Stimulated activated CD4-positive, alpha-beta T cell treated with anti-CD3 and anti-CD28 coated beads, Interleukin-15, amount 100 ng/mL, for 1 hour (primary cell): ENCODE measurements at places on chromosomes 12 and 14.

GRCh38 chr12:15601210-15601800 is 187.9 kb downstream of the EPS8 start:
- DNase-seq = no peak

DNA sequence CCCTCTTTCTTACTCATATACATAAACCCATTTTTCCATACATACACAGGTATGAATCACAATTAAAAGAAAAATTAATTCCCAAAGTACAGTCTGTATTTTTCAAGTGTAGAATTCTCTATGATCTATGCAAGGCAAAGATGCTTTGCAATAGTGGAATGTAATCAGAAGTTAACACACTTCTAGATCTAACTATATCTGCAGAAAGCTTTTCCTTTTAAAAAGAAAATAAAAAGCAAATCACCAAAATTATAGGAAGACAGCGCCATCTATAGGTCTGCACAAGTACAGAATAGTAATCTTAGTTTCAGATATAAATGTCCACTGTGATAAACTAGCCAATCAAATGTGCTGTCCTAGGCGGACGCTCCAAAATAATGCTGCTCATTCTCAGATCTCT is 22.0 kb downstream of the SLC25A21 start:
- DNase-seq = no peak

DNA sequence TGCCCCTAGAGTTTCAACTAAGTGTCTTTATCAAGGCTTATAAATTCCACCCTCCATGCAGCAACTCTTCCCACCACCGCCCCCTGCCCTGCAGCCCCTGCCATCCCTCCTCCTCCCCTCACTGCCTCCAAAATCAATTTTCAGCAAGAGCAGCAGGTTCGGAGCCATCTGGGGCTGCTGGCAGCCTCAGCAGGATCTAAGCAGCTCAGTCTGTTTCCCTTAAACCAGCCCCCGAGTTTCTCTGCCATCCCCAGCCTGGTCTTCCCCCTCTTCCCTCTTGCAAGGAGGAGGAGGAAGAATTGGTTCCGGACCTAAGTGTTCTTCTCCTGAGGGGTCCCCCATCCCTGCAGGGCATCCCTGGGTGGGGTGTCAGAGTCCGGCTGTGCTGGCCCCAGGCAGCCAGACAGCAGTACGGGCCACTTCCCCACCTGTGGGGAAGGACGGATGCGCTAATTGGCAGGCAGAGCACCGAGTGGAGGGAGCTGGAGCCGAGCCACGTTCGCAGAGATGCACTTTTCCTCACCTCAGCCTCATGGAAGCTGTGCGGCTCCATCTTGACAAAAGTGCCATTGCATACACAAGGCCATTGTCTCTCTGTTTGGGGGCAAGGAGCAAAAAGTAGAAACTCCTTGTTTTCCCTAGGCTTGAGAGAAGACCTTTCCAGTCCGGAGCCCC is 189.3 kb downstream of the KCNA5 start:
- DNase-seq = no peak

GRCh38 chr14:50335989-50336824 is 24.1 kb downstream of the DMAC2L start:
- DNase-seq = no peak

GRCh38 chr12:77847680-77848431 is 17.2 kb downstream of the NAV3 start:
- DNase-seq = no peak

DNA sequence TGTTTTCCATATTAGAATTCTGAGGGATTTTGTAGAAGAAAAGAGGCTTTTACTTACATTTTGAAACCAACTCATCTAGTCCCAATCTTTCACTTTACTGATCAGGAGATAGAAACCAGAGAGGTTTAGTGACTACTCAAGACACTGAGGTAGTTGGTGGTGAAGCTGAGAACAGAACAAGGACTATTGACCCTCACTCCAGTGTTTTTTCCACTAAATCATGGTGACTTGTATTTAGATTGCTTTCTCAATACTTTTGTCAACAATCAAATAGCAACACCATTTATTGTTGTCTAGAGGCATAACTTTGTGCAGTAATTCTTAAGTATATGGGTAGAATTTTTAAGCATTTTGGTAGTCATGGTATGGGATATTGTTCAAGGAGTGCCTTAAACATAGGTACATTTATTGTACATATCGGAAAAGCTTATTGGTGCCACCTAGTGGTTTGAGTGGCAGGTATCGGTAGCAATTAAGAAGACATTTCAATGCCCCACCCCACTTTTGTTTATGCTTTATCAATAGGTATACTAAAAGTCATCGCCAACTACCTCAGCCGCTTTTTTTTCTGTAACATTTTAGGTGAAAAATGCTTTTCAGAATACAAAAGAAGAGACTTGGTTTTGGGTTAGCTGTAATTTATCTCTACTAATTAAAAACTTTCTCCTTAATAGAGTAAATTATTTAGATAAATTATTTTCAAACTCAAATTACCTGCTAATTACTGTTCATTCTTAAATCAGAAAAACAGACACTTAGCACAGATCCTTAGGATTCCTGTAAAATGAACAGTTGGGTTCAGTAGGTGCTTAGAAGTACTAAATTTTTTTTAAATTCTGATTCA is 47.3 kb upstream of the PAWR start:
- DNase-seq = no peak

GRCh38 chr12:117363056-117363662 is 1.7 kb upstream of the NOS1 start:
- no peak for DNase-seq

GRCh38 chr14:83816761-83817160 is 1713.2 kb upstream of the FLRT2 start:
- no peak for DNase-seq

- DNase-seq = no peak
These were observed 310.8 kb downstream of the FUT8 start for GRCh38 chr14:65723348-65723747.

- no peak for DNase-seq
These were observed 547 bp downstream of the CNTN1 start for GRCh38 chr12:40692765-40693206.

GRCh38 chr12:24505366-24506015 is 443.4 kb downstream of the BCAT1 start:
- DNase-seq = no peak

DNA sequence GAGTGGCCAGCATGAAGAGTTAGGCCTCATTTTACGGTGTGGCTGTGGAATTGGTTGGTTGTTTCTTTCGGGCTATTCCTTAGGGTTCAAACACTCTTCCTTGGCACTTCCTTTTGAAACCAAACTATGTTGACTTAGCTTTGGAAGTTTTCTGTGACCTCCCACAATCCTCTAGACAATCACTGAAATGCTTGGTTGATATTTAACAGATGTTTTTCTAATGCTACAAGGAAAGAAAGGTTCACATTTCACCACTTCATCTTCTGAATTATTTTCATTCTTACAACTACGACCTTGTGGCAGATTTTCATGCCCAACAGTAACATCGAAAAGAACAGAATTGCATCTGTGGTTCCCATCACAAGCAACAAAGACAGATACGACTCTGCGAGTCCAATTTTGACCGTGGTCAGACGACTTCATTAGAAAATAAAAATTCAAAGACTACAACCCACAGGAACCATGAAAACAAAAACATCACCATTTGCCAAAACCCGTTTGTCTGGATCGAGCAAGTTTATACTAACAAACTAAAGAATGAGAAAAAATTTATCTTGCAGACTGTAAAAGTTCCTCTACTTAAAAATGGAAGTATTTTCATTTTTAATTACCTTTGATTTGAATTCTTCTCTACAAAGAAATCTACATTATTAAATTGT is 16.9 kb downstream of the PRKAB1 start:
- no peak for DNase-seq

DNA sequence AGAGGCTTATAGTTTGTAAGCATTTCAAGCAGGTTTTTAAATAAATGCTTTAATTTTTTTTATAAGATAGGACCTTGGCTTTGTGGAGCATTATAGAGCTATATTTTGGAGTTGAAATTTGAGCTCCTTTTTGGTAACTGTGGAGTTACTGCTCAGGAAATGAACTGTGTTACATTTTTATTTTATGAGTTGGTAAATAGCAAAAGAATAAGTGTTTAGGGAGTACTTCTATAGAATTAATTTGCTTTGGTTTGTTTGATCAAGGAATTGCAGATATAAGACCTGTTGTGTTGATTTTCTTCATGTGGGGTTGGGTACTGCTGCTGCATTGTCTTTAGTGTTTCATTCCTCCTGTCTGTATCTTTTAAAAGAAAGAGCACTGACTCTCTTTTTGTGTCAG is 3.5 kb downstream of the ATP2A2 start:
- DNase-seq = no peak

GRCh38 chr14:36820901-36821300 is 159.2 kb downstream of the PAX9 start:
- DNase-seq = no peak

DNA sequence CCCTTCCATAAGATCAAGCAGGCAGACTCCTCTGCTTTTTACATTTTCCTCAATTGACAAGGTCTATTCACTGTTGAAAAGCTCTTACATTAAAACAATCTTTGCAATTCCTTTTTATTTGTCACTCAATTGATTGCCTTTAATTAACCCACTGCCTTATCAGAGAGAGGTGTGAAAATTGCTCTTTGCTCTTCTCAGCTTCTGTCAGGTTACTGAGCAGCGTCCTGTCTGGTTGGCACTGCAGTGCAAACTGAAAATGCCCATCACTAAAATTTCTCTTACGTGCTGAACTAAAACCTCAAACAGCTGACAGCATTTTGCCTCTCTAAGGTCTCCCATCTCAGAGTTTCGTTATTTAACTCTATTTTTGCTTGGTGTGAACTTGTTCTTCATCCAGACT is 504.1 kb upstream of the ATXN7L3B start:
- no peak for DNase-seq

DNA sequence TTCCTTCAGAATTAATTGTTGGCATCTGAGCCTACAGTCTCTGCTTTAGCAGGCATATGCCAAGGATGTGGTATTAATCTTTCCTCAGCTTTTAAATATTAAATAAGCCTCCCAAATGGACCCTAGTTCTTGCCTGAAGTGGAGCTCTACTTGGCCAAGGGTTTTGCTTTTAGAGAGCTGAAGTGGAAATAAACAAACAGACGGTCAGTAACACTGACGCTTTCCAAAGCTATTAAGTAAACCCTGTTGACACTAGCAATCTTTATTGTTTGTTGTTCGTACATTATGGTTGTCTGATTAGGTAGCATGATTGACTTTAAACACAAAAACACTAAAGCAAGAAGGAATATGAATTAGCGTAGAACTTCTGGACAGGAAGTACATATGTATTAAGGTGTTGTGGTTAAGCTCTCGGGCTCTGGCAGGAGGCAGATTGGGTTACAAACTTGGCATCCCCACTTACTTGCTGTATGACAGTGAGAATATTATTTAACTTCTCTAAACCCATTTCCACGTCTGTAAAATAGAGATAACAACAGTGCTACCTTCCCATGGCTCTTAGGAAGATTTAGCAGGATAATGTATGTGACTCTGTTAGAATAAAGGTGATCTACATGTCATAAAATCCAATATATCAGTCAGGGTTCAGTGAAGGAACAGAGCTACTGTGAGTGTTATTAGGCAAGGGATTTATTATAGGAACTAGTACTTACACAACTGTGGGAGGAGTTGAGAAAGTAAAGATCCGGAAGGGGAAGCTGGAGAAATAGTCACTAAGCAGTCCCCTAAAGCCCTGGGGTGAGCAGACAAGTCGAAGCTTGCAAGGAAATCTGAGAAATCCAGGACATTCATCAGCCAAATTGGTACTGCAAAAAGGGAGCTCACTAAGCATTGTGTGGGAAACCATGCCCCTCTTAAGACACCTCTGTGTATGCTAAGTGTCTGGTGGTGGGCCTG is 92.2 kb upstream of the ATF7IP start:
- no peak for DNase-seq

DNA sequence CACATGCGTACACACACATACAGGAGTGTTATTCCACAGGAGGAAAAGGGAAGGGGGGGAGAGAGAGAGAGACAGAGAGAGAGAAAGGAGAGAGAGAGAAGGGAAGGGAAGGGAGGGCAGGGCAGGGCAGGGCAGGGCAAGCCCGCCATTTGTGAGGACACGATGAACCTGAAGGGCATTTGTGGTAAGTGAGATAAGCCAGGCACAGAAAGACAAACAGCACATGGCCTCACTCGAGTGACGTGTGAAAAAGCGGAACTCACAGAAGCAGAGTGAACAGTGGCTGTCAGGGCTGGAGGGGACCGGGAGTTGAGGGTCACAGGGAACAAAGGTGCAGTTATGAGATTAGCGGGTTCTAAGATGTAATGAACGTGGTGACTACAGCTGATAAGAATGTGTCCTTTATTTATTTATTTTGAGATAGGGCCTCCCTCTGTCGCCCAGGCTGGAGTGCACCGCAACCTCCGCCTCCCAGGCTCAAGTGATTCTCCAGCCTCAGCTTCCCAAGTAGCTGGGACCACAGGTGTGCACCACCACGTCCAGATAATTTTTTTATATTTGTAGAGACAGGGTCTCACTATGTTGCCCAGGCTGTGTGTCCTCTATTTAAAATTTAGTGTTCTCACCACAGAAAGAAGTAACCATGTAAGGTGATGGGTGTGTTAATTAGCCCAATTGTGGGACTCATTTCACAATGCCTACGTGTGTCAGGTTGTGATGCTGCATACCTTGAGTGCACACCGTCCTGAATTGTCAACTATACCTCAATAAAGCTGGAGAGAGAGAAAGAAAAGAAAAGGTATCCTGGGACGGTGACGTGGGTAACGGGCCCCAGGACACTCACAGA is 18.7 kb upstream of the FBRSL1 start:
- DNase-seq = no peak

- no peak for DNase-seq
These were observed 5.7 kb upstream of the ATG101 start for GRCh38 chr12:52063981-52064649.

DNA sequence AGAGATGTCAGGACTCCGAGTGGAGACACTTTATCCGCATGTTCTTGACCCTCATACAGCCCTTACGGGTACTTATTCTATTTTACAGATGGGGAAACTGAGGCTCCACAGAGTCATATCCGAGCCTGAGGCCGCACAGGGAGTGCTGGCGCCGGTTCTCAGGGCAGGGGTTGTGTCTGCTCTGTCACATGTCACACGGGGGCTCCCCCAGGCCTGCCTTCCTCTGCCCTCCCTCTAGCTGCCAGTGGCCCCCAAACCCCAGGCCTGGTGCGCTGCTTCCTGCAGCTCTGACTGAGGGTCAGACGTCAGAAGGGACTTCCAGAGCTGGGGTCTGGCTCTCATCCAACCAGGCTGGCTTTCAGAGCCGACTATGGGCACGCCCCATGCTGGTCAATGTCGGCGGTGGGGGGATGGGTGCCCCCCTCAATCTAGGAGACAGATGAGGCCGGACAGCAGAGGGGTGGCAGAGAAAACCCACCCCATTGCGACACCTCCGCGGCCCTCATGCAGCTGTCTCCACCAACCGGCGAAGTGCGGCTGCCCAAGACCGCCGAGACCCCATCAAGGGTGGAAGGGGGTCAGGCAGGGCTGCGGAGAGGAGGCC is 811 bp upstream of the INF2 start:
- DNase-seq = no peak

- DNase-seq = no peak
These were observed 37.9 kb downstream of the CYP46A1 start for GRCh38 chr14:99721792-99722516.

DNA sequence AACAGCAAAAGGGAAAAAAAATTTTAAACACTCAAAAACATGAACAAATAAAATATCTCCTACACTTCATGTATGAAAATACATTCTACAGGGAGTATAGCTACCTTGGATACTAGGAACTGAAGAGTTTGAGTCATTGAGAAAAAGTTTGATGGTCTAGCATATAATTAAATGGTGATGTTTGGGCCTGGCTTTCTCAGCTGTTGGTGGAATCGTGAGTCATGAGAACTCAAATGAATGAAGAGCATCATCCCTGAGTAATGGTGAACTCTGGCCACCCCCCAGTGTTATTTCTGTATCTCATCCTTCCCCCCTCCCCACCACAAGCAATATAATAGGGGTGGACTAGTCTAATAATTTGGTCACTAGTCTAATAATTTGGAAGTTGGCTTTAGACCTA is 6.7 kb upstream of the SLC6A15 start:
- no peak for DNase-seq
